ENCODE measurements at places on chromosomes 6 and 20. TPM values are rescaled to one million over a fixed set of nuclear protein-coding genes. Genes with fewer than 3 reads are reported as not detected.

Gene ADGRG6
- total RNA-seq, result 259 TPM

Gene NR2E1
- 0.13 TPM for total RNA-seq

Gene PROKR2
- total RNA-seq, result not detected

Gene ABCF1
- total RNA-seq, result 94.9 TPM

Gene SLC22A16
- total RNA-seq, result not detected

Gene SNX5
- 90.8 TPM for total RNA-seq

Gene PPARD
- total RNA-seq, result 14.4 TPM

Gene SNAI1
- 8.8 TPM for total RNA-seq

Gene SPATA25
- 1.8 TPM for total RNA-seq

Gene CFAP61
- total RNA-seq, result 0.28 TPM

Gene PNPLA1
- total RNA-seq, result not detected

Gene TMEM244
- total RNA-seq, result not detected

Gene MYO6
- total RNA-seq, result 52.3 TPM

Gene TAGAP
- 0.13 TPM for total RNA-seq

Gene HACE1
- 13.0 TPM for total RNA-seq

Gene KIF6
- not detected for total RNA-seq

Gene MMP24
- total RNA-seq, result 7.1 TPM

Gene TTK
- total RNA-seq, result 35.5 TPM

Gene ZC3H12D
- total RNA-seq, result 0.26 TPM

Gene HCRTR2
- not detected for total RNA-seq

Gene FAM209A
- total RNA-seq, result not detected

Gene ECT2L
- not detected for total RNA-seq

Gene PBOV1
- total RNA-seq, result not detected

Gene DEFB132
- 0.10 TPM for total RNA-seq

Gene PGC
- 0.18 TPM for total RNA-seq

Gene STX11
- 3.2 TPM for total RNA-seq

Gene GGT7
- total RNA-seq, result 11.5 TPM

Gene GMEB2
- total RNA-seq, result 13.1 TPM

Gene RRAGD
- 27.8 TPM for total RNA-seq

Gene ELOVL4
- 0.41 TPM for total RNA-seq

Gene FOXQ1
- 11.7 TPM for total RNA-seq

Gene LGSN
- total RNA-seq, result not detected

Gene ZNF451
- 71.1 TPM for total RNA-seq

Gene SNX3
- total RNA-seq, result 223 TPM

Gene SLC32A1
- not detected for total RNA-seq

Gene FOXS1
- 6.3 TPM for total RNA-seq

Gene LY6G6F
- not detected for total RNA-seq

Gene UBE2C
- total RNA-seq, result 173 TPM

Gene MUC21
- total RNA-seq, result not detected

Gene ADTRP
- not detected for total RNA-seq

Gene RAMACL
- 0.13 TPM for total RNA-seq

All from Panc1 (cell line).